ENCODE measurements at places on chromosomes 3 and 15.

GRCh38 chr3:29301332-29302019 lies 20.6 kb downstream of the RBMS3 start:
- no peak overlapping the region for H3K4me3 ChIP-seq
- peaks cover 2% of the 10 kb centered on the region for H3K4me1 ChIP-seq
- DNase-seq: no peak

DNA sequence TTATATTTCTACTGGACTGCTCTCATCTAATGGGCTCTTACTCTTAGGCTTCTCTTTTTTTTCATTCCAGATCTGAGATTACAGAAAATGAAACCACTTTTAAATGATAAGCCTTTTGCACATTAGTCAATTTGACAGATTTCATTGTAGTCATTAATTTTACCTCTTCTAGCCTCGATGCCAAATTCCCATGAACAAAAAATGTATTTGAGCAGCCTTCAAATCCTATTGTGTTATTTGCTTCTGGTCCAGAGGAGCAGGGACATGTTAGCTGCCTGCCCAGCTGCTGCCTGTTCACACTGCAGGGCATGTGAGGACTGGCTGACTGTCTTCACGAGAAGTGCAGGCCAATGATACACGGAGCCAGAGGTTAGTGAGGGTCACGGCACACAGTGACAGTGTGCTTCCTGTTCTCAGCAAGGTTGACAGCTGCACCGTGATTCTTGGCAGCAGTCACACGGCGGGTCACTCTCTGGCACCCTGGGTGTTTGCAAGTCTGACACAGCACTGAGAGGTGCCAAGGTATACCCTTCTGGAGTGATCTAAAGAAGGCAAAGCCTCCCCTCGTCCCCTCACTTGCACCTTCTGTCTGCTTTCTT lies 40.8 kb downstream of the KAT2B start:
- no peaks in the 10 kb centered on the region for H3K27me3 ChIP-seq
- peaks cover 9% of the 10 kb centered on the region for H3K4me1 ChIP-seq
- H3K4me3 ChIP-seq: no peak overlapping the region
- DNase-seq: peak; percentile 63

- peak overlapping the region; percentile 85 for H3K27ac ChIP-seq
- peak; percentile 48 for DNase-seq
- peaks cover 52% of the 10 kb centered on the region for H3K4me1 ChIP-seq
- H3K36me3 ChIP-seq: no peaks in the 10 kb centered on the region
- H3K27me3 ChIP-seq: no peaks in the 10 kb centered on the region
Measured at GRCh38 chr3:53680028-53680427, 166.2 kb downstream of the CHDH start.

GRCh38 chr3:156037356-156037755 lies 83.0 kb upstream of the KCNAB1 start:
- H3K4me3 ChIP-seq: no peak overlapping the region
- no peaks in the 10 kb centered on the region for H3K27me3 ChIP-seq
- H3K36me3 ChIP-seq: no peaks in the 10 kb centered on the region
- H3K27ac ChIP-seq: no peak overlapping the region

DNA sequence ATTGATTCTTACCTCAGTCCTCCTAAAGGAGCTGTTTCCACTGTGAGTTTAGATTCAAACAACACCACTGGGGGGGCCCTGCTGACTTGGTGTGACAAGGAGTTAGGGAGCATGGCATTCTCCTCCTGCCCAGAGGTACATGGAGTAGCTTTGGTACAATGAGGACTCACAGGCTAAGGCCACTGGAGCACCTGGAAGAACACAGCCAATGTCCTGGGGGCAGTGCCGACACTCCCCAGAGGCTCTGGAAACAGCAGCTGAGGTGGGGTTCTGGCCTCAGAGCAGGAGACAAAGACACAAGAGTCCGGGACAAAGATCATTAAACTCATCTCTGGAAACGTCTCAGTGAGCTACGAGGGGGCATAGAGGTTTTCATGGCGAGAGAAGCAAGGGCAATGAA lies 69.7 kb upstream of the POMGNT2 start:
- no peaks in the 10 kb centered on the region for H3K27me3 ChIP-seq
- no peak overlapping the region for H3K27ac ChIP-seq
- no peak for DNase-seq
- H3K36me3 ChIP-seq: no peaks in the 10 kb centered on the region

DNA sequence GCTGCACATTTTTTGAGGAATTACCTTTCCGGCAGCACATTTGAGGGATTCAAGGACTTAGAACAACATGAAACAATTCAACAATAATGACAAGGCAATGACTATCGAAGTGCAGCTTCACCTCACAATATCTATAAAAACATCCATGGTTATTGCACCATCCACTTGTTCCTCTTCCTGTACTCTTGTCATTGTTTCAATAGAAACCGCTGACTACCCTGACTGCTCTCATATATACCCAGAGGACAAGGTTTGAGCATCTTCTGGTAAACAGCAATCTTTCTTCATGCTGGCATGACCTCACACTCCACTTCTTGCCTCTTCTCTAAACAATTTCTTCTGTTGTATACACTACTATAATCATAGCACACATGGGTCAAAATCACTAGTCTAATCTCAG lies 864.9 kb downstream of the FHIT start:
- no peaks in the 10 kb centered on the region for H3K27me3 ChIP-seq
- no peaks in the 10 kb centered on the region for H3K36me3 ChIP-seq
- no peak overlapping the region for H3K27ac ChIP-seq
- H3K4me3 ChIP-seq: no peak overlapping the region

- H3K4me1 ChIP-seq: no peaks in the 10 kb centered on the region
- H3K4me3 ChIP-seq: no peak overlapping the region
- no peaks in the 10 kb centered on the region for H3K27me3 ChIP-seq
- no peak overlapping the region for H3K27ac ChIP-seq
Measured at GRCh38 chr3:3907023-3907422, 107.8 kb downstream of the LRRN1 start.

DNA sequence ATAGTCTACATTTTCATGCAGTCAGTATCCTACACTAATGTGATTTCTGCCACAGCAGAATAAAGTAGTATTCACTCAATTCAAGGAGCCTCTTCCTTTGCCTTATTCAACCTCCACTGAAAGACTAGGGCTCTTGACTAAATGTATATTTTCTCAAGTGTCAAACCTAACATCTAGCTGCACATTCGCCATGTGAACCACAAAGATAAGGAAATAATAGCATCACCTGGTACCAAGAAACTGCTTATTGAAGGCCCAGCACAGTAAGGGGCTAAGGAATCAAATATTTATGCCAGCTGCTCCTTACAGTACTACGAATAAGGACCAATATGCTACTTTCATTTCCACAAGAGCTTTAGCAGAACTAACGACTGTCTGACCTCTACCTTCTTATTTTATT lies 1.3 kb downstream of the SRP14 start:
- H3K4me3 ChIP-seq: peak overlapping the region; percentile 50
- peaks cover 8% of the 10 kb centered on the region for H3K4me1 ChIP-seq
- no peaks in the 10 kb centered on the region for H3K27me3 ChIP-seq
- peak overlapping the region; percentile 96 for H3K27ac ChIP-seq
- H3K36me3 ChIP-seq: peaks cover 44% of the 10 kb centered on the region

GRCh38 chr3:118772547-118773011 lies 262.1 kb downstream of the IGSF11 start:
- no peak for DNase-seq
- no peaks in the 10 kb centered on the region for H3K27me3 ChIP-seq
- no peak overlapping the region for H3K27ac ChIP-seq
- H3K36me3 ChIP-seq: no peaks in the 10 kb centered on the region
- H3K4me3 ChIP-seq: no peak overlapping the region

GRCh38 chr3:50592568-50592967 lies 19.0 kb downstream of the CISH start:
- no peak for DNase-seq
- H3K4me3 ChIP-seq: no peak overlapping the region
- H3K36me3 ChIP-seq: no peaks in the 10 kb centered on the region
- no peaks in the 10 kb centered on the region for H3K4me1 ChIP-seq
- H3K27me3 ChIP-seq: no peaks in the 10 kb centered on the region

- H3K36me3 ChIP-seq: peaks cover 9% of the 10 kb centered on the region
- DNase-seq: no peak
- H3K27me3 ChIP-seq: no peaks in the 10 kb centered on the region
- peaks cover 17% of the 10 kb centered on the region for H3K4me1 ChIP-seq
Measured at GRCh38 chr15:70854666-70854976, 664 bp upstream of the LARP6 start.

DNA sequence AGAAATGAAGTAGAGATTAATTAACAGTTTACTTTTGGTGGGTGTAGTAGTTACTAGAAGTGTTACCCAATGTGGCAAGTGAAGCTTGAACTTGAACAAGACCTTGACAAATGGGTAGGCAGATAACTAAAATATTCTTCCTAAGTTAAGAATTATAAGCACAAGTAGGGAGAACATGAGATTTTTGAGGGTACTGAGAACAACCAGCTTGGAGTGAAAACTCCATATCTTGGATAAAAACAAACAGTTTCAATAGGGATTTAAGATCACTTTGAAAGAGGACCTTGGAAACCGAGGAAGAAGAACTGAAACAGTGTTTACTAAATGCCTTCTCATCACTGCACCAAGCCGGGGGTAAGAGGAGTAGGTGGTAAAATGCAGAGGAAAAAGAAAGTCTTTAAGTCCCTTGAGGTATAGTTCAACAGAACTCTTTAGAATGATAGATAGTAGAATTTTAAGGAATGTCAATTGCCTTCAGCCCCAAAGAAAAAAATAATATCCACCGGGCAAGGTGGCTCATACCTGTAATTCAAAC lies 496.7 kb downstream of the NAALADL2 start:
- DNase-seq: no peak
- H3K36me3 ChIP-seq: no peaks in the 10 kb centered on the region
- no peak overlapping the region for H3K27ac ChIP-seq
- no peak overlapping the region for H3K4me3 ChIP-seq

GRCh38 chr3:12553921-12554391 lies 2.9 kb upstream of the MKRN2 start:
- no peak overlapping the region for H3K4me3 ChIP-seq
- H3K4me1 ChIP-seq: peaks cover 16% of the 10 kb centered on the region
- no peaks in the 10 kb centered on the region for H3K27me3 ChIP-seq
- H3K36me3 ChIP-seq: no peaks in the 10 kb centered on the region

GRCh38 chr3:148512648-148513047 lies 185.1 kb upstream of the AGTR1 start:
- H3K27ac ChIP-seq: no peak overlapping the region
- no peak for DNase-seq
- H3K4me1 ChIP-seq: no peaks in the 10 kb centered on the region

GRCh38 chr15:98292442-98293240 lies 332.1 kb downstream of the ARRDC4 start:
- no peak overlapping the region for H3K27ac ChIP-seq
- peak; percentile 12 for DNase-seq
- H3K4me1 ChIP-seq: no peaks in the 10 kb centered on the region
- no peaks in the 10 kb centered on the region for H3K36me3 ChIP-seq

GRCh38 chr3:6601374-6601773 lies 259.5 kb upstream of the GRM7 start:
- no peak overlapping the region for H3K4me3 ChIP-seq
- H3K36me3 ChIP-seq: no peaks in the 10 kb centered on the region
- DNase-seq: no peak
- no peaks in the 10 kb centered on the region for H3K27me3 ChIP-seq
- H3K4me1 ChIP-seq: no peaks in the 10 kb centered on the region
- no peak overlapping the region for H3K27ac ChIP-seq

DNA sequence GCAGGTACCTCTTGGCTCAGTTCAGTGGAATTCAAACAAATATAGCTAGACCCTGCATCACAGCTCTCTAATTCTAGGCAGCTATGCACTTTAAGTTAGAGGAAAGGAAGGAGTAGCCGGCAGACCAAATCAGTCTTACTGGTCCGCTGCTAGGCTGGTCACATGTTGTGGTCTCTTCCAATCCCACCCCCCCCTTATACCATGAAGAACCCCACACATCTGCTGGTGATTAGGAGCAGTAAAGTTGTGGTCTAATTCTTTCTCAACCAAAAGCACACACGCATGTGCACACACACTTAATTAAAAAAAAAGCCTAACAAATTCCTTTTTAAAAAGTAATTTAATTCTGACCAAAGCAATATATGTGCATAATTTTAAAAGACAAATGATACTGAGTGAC lies 16.7 kb upstream of the SH3GL3 start:
- no peaks in the 10 kb centered on the region for H3K27me3 ChIP-seq
- no peaks in the 10 kb centered on the region for H3K4me1 ChIP-seq
- DNase-seq: no peak
- H3K36me3 ChIP-seq: no peaks in the 10 kb centered on the region
- H3K27ac ChIP-seq: no peak overlapping the region

GRCh38 chr3:153192327-153192726 lies 30.3 kb downstream of the RAP2B start:
- no peaks in the 10 kb centered on the region for H3K27me3 ChIP-seq
- DNase-seq: no peak
- no peak overlapping the region for H3K27ac ChIP-seq
- H3K4me3 ChIP-seq: no peak overlapping the region

DNA sequence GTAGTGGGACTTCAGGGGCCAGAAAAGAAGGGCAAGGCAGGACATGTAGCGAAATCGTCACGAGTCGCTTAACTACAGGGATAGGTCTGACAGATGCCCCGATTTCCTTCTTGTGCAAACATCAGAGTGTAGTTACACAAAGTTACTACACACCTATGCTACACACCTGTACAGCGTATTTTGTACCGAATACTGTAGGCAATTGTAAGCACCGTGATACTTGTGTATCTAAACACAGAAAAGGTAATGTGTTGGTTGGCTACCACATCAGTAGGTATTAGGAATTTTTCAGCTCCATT lies 515 bp upstream of the MTHFS start:
- H3K4me1 ChIP-seq: peaks cover 15% of the 10 kb centered on the region
- H3K27me3 ChIP-seq: no peaks in the 10 kb centered on the region
- H3K36me3 ChIP-seq: peaks cover 4% of the 10 kb centered on the region
- H3K27ac ChIP-seq: peak overlapping the region; percentile 81

GRCh38 chr3:55194376-55194775 lies 266.5 kb upstream of the LRTM1 start:
- no peak overlapping the region for H3K4me3 ChIP-seq
- H3K36me3 ChIP-seq: no peaks in the 10 kb centered on the region
- H3K27ac ChIP-seq: no peak overlapping the region
- no peaks in the 10 kb centered on the region for H3K4me1 ChIP-seq
- H3K27me3 ChIP-seq: no peaks in the 10 kb centered on the region

DNA sequence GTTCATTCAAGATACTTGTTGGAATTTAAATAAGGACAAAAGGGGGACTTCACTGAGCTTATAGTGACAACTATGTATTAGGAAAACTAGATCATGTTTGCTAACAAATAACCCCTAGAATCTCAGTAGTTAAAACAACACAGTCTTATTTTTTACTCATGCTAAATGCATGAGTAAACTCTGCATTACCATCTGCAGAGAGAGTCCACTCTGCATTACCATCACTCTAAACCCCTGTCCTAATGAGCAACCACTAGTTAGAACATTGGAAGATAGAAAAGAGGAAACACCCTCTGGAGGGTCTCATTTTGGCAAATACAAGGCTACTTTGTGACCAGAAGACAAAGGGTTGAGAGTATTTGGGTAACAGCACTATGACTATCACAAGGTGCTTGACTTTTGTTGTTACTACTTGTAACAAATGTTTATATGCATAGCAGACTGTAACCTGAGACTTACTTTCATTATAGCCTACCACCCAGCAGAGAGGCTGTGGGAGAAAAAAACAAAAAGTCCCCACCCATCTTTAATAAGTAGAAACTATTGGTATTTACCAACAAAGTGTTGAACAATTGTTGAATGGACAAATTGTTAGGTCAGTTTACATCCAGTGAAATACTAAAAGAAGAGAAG lies 99.1 kb downstream of the OXSM start:
- no peaks in the 10 kb centered on the region for H3K27me3 ChIP-seq
- DNase-seq: no peak
- H3K36me3 ChIP-seq: no peaks in the 10 kb centered on the region
- no peak overlapping the region for H3K27ac ChIP-seq
- no peak overlapping the region for H3K4me3 ChIP-seq

Data from cardiac muscle cell (in vitro differentiated cells and primary cell).